ENCODE measurements at places on chromosomes 12 and 14.

DNA sequence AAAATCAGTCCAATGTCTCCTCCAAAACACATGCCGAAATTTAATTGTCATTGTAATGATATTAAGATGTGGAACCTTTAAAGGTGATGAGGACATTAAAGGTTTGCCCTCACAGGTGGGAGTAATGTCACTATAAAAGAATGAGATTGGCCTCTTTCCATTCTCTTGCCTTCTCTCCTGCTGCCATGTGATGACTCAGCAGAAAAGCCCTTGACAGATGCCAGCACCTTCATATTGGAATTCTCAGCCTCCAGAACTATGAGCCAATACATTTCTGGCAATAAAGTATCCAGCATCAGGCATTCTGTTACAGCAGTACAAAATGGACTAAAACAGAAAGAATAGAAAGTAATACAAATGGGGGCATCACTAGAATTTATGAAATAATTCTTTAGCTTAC is 609.7 kb downstream of the SLC16A7 start:
- DNase-seq, result no peak

- DNase-seq, result no peak
Observed at GRCh38 chr12:119089380-119090013, 89.2 kb upstream of the HSPB8 start.

DNA sequence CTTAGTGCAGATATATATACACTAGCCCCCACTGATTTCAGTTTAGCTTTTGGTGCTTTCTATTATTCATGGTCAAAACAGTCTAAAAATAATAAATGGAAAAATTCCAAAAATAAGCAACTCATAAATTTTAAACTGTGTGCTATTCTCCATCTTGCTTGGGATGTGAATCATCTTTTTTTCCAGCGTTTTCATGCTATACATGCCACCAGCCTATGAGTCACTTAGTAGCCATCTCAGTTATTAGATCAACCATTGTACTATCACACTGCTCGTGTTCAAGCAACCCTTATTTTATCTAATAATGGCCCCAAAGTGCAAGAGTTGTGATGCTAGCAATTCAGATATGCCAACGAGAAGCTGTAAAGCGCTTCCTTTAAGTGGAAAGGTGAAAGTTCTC is 73.9 kb upstream of the KRR1 start:
- DNase-seq, result no peak

DNA sequence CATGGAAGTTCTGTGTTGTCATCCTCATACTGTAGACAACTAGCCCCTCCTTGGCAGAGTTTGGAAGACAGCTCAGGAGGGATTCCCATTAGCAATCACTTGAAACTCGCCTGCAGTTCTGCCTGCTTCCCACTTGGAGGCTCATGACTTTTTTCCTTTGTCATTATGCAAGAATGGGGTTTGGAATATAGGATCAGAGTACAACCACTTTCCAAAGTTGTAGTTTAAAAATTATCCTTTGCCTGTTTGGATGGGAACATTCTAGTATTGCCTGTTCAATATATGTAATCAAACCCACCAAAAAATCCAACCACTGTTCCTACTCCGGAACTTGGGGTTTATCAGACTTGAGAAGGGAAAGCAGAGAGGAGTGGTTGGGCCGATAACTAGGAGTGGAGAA is 2.1 kb upstream of the GPD1 start:
- no peak for DNase-seq

DNA sequence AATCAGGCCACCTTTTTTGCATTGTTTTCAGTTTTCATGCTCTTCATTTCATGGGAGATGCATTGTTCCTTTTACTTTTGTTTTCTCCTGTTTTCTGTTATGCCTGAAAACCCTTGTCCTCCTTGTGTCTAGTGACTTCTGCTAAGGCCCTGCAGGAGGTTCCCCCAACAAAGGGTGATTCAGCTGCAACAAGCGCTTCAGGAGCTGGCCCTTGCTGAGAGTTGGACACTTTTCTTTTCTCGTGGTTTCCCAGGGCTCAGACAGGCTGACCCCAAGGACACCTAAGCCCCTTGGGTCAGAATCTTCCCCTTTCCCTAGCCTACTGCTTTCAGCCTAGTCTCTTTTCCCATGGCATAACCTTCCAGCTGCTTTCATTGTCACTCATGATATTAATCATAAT is 98.9 kb downstream of the PLXNC1 start:
- no peak for DNase-seq

GRCh38 chr14:92540472-92541048 is 27.0 kb downstream of the RIN3 start:
- peak; percentile 48 for DNase-seq

DNA sequence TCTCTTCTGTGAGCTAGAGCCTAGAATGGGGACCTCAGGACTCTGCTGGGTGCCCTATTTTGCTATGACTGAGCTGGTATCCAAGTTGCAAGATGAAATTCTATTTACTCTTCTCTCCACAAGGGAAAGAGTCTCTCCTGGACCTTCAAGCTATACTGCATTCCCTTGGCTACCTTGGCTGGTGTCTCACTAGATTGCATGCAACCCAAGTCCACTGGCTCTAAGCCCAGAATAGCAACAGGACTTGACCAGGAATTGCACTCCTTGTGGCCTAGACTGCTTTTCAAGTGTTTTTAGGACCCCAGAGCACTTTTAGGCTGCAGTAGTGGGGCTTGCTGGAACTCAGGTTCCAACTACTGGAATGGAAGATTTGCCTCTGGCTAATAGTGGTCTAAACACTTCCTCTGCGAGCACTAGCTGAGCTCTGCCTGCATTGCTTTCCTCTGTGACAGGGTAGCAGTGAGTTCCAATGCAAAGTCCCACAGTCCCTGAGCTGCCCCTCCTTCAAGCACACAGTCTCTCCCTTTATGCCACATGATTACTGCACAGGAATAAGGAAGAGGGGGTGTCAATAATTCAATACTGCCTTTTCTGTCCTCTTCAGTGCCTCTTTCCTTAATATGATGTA is 1009.1 kb upstream of the FLRT2 start:
- no peak for DNase-seq

- no peak for DNase-seq
Observed at GRCh38 chr14:59022144-59022543, 166.3 kb upstream of the DAAM1 start.

- no peak for DNase-seq
Observed at GRCh38 chr14:102317564-102318248, 1.8 kb upstream of the ZNF839 start.

- DNase-seq, result no peak
Observed at GRCh38 chr12:120056739-120057138, 59.8 kb downstream of the RAB35 start.

DNA sequence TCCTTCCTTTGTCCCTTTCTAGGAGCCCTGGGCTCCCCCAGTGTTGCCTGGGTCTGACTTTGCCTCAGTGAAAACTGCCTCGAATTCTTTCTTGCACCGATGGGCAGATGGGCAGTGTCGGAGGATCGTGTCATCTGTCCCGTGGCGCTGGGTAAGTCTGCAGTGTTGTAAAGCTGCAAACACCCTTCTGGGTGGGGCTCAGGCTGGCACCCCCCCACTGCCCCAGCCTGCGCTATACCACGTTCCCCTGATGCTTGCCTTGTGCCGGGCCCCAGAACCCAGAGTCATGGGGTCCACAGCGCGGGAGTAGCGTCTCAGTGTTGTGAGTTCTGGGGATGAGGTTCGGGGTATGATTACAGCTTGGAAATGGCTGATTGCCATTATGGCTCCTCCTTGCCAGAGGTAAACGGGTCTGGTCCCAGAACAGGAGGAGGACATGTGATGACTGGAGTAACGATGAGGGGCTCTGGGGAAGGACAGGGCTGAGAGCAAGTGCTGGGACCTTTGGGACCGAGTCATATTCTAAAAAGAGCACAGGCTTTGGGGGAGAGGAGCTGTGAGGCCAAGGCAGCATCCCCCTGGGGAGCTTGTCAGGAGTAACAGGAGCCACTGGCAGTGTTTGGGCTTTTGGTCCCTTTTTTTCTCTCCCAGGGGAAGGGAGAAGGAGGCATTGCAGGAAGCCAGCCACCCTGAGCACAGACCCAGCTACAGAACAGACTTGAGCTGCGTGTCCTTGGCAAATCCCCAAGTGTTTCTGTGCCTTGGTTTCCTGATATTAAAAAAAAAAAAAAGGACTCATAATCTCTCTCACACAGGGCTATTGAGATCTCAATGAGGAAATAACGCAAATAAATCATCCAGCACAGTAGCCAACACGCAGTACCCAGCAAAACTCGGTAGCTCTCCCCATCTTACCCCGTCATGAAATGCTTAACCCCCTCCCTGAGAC is 4.3 kb downstream of the RTL1 start:
- no peak for DNase-seq

DNA sequence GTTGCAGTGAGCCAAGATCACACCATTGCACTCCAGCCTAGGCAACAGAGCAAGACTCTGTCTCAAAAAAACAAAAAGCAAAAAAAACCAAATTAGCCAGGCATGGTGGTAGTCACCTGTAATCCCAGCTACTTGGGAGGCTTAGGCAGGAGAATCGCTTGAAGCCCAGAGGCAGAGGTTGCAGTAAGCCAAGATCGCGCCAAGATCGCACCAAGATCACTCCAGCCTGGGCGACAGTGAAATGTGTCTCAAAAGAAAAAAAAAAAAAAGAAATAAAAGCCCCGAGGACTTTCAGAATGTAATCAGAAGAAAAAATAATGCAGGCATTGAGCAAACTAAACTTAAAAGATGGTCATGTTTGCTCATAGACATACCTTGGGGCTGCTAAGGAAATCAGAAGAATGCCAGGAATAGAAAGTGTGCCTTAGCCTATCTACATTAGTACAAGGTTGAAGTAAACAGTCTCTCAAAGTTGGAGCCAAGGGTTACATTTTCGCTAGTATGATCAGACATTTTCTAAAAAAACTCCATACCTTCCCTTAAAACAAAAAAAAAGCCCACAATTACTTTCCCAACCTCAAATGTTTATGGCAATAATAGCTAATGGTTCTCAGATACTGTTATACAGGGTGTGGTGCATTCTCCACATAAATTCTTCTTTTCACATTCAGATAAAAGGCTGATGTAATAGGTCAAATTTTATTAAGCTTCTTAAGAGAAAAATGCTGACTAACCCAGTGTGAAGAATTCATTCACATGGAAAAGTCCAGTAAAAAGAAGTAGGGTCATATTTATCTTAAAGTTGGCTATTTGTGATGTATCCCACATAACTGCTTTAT is 15.8 kb downstream of the DTD2 start:
- no peak for DNase-seq

DNA sequence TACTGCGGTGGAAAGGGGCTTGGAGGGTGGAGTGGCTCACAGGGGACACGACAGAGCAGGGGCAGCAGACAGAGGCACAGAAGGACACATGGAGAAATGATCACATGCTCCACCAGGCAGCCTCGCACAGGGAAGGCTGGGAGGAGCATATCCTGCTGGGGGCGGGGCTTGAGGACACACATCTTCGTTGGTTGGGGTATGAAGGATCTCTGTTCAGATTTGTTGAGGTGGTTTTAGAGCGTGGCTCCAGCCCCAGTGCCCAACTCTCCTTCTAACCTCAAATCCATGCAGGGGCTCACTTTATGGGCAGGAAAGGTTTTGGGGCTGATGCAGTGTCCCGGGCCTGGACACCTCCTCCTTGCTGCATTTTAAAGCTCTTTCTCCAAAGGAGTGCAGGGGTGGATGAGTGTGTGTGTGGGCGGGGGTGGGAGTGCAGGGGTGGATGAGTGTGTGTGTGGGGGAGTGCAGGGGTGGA is 733 bp upstream of the P3H3 start:
- no peak for DNase-seq

GRCh38 chr12:4849115-4849541 is 60.6 kb upstream of the KCNA1 start:
- DNase-seq, result no peak

- DNase-seq, result no peak
Observed at GRCh38 chr12:51013441-51013840, 12.7 kb downstream of the SLC11A2 start.

GRCh38 chr12:5689773-5690172 is 255.3 kb downstream of the ANO2 start:
- no peak for DNase-seq

DNA sequence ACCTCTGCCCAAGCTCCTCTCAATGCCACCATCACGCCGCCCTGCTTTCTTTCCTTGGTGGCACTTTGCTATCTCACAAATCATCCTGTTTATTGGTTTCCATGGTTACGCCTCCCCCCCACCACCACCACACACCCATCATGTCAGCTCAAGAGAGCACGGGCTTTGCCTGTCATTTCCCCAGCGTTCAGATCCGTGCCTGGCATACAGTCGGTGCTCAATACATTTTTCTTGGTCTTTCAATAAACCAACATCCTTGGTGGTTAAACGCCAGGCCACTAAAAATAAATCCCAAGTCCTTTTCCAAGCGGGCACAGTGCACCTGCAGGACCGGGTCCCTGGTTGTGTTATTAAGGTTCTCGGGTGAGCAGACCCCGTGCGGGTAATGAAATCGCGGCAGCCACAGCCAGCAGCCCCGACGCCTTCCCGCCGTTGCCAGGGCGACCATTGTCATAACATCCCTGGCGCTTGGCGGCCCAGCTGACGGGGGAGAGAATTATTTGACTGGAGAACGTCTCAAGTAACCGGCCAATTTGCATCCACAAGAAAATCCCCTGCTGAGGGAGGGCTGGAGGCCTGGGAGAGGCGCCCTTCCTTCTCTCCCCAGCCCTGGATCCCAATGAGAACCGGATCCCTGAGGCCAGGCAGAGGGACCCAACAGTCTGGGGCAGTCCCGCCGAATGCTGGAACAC is 92.9 kb downstream of the KSR2 start:
- peak; percentile 21 for DNase-seq

DNA sequence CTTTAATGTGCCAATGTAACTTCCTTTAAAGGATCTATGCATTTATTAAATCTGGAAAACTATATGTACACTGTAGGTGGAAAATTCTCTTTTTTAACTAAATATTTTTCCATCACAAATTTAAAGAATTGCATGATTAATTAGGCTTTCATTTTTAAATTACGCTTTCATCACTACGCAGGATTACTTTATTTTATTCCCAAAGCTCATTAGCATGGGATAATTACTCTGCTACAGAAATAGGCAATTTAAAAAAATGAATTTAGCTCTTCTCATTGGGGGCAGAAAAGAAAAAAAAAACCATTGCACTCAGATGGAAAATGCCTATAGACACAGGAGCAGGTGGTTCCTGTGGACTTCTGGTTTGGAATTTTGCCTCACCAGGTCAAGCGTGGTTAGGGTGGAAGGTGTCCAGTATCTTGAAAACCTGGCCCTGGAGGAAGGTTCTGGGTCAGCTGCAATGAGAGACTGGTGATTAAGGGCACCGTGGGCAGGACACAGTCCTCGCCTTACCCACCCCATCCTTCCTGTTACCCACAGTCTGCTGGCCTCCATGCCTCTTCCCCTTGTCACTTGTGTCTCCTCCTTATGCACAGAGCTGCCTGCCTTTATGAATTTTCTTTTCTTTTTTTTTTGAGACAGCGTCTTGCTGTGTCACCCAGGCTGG is 17.3 kb upstream of the RIN3 start:
- DNase-seq, result no peak

DNA sequence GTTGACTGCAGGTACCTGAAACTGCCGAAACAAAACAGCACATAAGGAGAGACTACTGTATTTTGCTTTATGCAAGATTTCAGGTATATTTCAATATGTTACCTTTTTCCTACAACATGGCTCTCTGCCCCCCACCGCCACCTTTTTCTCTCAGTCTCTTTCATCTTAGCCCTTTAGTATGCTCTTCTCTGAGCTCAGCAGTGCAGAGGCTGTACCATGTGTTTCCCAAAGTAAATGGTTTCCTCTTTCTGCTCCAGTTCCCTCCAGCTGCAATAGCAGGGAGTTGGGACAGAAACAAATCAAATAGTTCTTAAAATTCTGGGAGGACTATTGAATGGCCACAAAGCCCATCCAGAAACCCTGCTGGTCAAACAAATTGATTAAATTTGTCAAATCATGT is 4.3 kb downstream of the AMN1 start:
- no peak for DNase-seq

Data from C1 segment of cervical spinal cord (tissue), 14 donors.